ENCODE measurements at places on chromosomes 3 and 15.

GRCh38 chr3:22907161-22907780 lies 295.9 kb upstream of the UBE2E2 start:
- DNase-seq, result no peak

- DNase-seq, result no peak
These were observed 122.6 kb downstream of the OSBPL10 start for GRCh38 chr3:31858439-31858838.

DNA sequence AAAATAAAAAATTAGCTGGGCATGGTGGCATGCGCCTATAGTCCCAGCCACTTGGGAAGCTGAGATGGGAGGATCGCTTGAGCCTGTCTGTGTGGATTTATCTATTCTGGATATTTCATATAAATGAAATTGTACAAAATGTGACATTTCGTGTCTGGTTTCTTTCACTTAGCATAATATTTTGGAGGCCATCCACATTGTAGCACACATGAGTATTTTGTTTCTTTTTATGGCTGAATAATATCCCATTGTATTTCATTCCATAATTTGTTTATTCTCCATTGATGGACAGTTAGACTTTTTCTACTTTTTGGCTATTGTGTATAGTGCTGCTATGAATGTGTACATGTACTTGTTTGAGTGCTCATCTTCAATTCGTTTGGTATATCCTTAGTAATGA lies 52.9 kb upstream of the DYNC1LI1 start:
- no peak for DNase-seq

DNA sequence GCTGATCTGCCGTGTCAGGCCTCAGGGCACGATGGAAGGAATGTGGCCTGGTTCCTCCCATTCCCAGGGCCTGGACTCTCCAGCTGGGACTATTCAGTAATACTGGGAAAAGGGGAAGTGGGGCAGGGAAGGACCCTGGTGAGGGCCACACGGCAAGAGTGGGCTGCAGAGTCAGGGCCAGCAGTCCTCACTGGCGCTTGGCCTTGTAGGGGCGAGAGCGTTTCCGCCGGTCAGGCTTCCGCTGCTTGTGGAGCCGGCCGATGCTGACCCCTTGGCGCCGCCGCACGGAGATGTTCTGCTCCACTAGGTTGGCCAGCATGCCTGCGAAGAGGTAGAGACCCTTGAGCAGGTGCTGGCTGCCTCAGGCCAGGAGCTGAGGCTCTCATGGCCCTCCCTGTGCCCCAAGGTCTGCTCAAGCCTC lies 42.8 kb downstream of the SEMA3G start:
- no peak for DNase-seq

DNA sequence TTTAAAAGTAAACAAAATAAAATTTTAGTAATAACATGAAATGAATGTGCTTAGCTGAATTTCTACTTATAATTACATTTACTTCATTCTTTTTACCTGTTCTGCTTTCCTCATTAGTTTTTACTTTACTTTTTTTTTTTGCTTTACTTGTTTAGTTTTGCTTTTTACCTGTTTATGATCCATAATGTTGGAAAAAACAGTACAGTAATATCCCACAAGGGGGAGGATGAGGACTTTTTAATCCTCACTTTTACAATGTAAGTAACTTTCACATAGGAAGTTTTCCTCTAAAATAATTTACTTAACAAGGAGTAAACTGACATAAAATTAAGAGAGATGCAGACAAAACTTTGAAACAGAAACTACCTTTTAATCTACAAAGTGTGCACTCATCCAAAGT lies 268.7 kb downstream of the TBC1D5 start:
- no peak for DNase-seq

DNA sequence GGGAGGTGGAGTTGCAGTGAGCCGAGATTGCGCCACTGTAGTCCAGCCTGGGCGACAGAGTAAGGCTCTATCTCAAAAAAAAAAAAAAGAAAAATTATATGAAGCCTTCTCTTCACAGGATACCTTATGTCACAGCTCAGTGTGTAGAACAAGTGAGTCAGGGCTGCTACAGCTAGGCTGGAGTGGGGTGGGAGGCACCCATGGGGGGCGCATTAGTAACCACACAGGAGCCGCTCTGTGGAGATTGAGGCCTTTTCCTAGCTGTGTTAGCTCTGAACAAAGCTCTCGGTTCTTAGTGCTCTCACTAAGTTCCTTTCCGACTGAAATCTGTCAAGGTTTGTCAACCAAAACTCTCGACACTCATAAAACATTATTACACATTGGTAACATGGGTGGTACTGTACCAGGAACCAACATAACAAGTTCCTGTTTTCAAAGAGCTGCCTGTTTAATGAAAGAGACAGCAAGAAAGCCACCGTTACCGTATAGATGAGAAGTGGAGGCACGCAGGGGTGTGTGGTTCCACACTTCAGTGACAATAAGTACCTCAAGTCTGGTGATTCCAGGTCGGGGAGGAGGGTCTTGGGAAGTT lies 4.5 kb downstream of the LRRC31 start:
- DNase-seq, result no peak

DNA sequence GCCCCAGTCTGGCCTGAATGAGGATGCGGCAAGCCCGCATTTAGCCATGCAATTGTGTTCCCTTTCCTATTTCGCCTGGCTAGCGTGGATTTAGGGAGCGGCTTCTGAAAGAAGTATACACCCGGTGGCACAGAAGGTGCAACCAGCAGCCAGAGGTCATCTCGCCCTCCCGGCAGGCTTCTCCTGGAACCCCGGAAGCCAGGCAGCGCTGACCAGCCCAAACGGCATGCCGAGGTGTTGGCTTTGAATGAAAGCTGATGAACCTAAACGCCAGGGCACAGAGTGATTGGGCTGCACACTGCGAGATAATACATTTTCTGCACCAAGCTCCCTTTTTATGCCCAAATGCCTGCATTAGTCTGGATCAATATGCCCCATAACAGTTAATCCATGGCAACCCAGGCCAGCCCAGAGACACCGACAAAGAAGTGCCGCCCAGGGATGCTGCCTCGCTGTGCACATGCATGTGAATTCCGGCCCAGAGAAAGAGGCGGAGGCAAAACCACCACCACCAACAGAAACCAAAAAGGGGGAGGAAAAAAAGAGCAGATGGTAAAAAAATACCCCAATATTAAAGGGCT lies 1.4 kb downstream of the SRGAP3 start:
- no peak for DNase-seq

DNA sequence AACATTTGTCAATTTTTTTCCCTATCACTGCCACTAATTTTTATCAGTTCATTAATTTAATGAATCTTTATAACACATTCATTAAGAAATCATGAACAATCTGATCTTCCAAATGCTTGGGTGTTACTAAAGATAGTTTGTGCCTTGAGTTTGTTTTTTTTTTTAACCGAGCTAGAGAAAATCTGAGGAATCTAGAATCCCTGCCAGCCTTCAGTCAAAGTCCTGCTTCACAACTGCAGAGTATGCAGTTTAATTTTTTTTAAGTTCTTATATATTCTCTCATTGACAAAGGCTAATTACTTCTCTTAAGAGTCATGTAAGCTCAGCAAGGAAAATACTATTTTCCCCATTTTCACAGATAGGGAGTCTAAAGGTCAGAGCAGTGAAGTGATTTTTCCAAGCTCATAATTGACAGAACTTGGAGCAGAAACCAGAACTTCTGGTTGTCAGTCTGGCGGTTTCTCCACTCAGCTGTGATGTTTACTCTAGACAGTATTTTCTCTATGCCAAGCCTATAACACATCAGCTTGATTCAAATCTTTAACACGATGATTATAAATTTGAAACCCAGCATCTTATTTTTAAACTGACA lies 55.7 kb downstream of the TNIK start:
- no peak for DNase-seq

DNA sequence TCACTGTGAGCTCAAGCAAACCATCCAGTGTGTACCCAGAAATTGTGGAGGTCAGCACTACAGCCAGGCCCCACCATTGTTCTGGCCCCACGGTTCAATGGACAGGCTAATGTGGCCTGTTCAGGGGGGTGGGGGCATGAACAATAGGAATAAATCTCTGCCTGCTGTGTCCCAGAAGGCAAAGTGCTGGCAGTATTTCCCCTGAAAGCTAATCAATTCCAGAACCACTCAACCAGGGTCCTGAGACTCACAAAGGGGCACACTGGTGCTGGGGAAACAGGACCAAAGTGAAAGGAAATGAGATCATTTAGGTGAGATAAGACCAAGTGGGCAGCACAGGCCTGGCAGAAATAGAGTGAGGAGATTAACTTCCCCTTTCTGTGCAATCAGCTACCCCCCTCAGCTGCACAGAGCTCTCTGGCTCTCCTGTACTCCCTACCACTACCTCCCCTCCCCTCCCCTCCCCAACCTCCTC lies 11.5 kb downstream of the CRYGS start:
- no peak for DNase-seq

DNA sequence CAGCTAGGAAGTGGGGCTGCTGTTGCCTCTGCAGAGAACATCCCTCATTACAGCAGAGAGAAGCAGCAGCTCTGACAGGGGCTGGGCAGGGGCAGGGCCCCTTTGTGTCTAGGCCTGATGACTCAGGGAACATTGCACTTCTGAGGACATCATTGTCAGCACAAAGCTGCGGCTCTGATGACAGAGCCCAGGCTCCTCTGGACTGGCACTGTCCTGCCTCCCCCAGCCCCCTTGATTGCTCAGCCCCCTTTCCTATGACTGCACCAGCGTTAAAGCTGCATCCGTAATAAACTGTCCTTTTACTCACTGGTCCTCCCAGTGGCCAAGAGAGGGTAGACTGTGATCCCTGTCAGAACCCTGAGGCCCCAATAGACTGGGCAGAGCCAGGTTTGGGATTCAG lies 18.3 kb downstream of the TRH start:
- DNase-seq, result no peak

DNA sequence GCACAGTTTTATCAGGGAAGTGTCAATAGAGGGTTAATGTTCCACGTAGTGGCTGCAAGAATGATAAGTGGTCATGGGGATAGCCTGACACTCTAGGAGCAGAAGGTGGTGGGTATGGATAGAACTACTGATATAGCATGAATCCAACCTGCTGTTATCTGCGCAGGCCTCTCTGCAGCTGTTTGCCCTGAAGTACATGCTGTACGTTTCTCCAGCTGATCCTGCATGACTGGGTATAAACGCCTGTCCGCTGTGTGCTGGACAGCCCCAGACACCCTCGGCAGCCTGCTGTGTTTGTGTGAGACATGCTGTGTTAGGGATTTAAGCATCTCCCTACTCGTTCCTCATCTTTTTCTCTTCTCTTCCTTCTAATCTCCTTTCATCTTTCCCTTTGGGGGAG lies 87.1 kb downstream of the LPP start:
- DNase-seq, result no peak

- no peak for DNase-seq
These were observed 2.4 kb downstream of the CRELD1 start for GRCh38 chr3:9935966-9936510.

DNA sequence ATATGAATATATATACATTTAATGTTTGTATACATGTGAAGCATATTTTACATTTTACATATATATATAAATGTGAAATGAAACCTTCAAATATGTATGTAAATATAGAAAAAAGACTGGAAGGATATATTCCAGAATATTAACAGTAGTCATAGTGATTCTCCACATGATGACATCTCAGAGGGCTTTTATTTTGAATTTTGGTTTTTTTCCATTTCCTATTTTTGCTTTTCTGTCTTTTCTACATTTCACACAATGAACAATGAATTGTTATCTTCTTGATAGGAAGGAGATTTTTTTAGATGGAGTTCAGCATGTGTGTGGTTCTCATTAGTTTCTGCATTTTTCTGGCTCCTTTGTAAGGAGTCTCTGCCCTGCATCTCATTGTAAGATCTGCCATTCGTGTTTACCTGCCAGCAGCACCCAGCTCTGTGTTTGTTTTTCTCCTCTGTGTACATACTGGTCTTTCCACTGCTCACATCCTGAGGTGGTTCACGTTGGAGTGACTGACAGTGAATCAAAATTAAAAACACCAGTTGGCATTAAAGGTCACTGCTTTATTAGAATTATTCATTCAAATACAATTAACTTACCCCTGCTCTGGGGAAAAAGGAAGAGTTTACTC lies 425.3 kb upstream of the MDFIC2 start:
- DNase-seq, result no peak

- no peak for DNase-seq
These were observed 641.4 kb downstream of the PDCD6IP start for GRCh38 chr3:34439796-34440195.

- no peak for DNase-seq
These were observed 277.5 kb downstream of the PDCD6IP start for GRCh38 chr3:34075975-34076374.

DNA sequence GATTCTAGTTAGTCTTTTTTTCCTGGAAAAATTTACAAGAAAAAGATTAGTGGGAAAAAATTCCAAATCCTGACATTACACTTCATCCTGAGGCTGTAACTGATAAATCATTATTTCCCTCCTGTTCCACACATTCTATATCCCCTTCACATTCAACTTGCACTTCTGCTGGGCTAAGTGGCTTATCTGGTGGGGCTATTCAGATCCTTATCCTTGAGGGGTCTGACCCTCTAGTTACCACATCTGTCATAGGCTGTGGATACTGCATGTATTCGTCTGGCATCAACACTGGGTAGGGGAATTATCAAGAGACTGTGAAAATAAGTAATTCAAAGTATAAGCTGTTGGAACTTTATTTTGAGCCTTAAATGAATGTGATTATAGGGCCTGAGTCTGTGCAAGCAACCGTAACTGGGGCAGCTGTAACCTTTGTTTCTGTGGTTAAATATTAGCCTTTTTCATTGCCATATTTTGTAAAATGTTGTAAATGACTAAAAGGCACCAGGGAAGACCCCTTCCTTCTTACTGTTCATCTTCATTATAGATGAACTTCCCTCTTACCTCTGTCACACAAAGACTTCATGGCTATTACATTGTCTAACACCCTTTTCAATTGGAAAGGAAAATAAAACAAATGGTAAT lies 28.0 kb upstream of the TEX9 start:
- no peak for DNase-seq

DNA sequence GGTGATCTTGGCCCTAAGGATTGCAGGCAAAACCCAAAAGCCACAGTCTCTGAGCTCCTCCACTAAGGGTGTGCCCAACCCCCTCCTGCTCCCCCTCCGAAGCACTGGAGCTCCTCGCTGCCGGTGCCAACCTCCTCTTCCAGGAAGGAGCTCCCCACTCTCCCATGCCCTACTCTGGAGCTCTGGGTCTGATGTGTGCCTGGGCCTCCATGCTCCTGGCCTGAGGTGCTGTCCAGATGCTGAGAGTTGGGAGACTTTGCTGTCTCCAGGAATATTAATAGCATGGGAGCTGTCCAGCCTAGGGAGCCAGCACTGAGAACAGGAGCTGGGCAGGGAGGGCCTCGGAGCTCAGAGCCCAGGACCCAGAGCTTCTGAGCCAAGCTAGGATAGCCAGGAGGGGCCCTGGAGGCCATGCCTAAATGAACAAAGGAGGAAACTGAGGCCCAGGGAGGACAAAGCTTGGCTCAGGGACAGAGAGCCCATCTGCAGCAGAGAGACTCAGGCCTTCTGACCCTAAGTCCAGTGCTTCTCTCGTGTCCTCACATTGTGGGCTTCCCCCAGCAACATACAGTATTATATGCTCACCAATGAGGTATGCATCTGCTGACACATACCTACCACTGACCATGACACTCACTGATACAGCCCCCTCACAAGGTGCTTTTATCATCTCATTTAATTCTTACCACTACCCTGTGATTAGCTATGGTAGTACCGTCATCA lies 36.9 kb upstream of the HERC1 start:
- DNase-seq, result no peak

- DNase-seq, result no peak
These were observed 46.5 kb upstream of the MITF start for GRCh38 chr3:69692761-69693160.

Measured in activated T-helper 1 cell treated with Interleukin-2 at 50 U/mL for 16 hours (primary cell).